ENCODE measurements at places on chromosomes 16 and 17. TPM values are rescaled to one million over a fixed set of nuclear protein-coding genes. Genes with fewer than 3 reads are reported as not detected.

GRCh38 chr17:66300956-66301355 is 1.5 kb upstream of the PRKCA start:
- no peak for DNase-seq

- no peak for DNase-seq
Observed at GRCh38 chr17:28938552-28938951, 12.8 kb downstream of the PHF12 start.

DNA sequence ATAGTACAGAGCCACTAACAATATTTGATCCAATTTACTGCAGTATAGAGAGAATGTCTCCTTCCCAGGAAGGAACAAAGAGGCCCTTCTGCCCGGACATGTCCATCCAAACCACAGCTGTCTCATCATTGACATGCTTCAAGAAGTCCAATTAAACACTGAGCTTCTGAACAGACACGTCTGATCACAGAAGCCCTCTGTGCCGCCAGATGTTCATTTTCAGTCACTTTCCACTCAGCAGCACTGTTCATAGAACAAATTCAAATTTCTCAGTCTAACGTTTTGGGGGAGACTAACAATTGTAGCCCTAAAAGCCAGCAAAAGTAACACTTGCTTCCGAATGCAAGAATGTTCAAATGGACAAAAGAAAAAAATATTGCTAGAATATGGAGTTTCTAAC is 15.3 kb downstream of the ZC3H7A start:
- DNase-seq = no peak

DNA sequence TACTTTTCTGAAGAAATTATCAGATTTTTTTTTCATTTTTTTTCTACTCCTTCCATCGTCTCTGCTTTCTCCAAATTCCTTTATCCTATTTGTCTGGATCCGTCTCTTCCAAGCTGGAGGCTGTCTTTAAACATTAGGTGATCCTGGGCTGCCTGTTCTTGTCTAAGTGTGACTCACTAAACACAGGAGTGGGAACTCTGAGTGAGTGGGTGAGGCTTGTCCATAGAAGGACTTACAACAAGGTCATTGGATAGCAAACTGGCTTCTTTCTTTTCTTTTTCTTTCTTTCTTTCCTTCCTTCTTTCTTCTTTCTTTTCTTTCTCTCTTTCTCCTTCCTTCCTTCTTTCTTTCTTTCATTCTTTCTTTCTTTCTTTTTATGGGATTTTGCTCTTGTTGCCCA is 18.2 kb downstream of the ALOX15 start:
- DNase-seq = no peak

GRCh38 chr16:46757339-46758050 is 9.4 kb upstream of the MYLK3 start:
- DNase-seq = peak; percentile 77

DNA sequence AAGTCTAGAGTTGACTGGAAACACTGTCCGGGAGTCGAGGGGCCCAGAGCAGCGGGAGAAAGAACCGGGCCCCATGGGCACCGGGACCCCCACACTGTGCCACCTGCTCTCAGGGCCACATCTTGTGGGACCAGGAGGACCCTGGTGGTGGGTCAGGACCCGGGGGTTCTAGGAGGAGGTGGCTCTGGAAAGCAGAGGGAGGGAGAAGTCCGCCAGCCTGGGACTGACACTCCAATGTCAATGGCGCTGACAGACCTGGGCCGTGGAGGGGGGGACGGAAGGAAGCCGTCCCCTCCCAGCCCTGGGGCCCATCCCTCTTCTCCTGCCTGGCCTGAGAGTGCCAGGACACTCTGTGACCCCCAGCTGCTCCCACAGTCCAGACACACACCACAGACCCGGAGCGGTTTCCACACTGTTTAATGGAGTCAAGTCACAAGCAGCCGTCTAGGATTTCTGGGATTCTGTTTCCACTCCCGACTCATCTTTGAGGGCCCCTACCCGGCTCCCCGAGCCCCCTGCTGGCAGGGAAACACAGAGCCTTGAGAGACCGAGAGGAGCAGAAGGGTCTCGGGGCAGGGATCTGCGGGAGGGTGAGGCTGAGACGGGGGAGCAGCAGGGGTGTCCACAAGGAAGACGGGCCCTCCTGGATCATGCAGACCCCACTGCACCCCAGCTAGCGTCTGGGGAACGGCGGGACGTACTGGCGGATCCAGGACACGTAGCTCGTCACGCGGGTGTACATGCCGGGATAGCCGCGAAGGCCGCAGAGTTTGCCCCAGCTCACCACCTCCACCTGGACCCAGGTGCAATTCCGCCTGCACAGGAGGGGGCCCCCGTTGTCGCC is 23.5 kb upstream of the UBE2I start:
- no peak for DNase-seq

GRCh38 chr17:64020056-64020766 is at the start of gene ICAM2:
Gene ICAM2 (minus strand): TSS chr17:64020633. CDS start chr17:64006691, 13,942 bp downstream.
- peak; percentile 53 for DNase-seq

GRCh38 chr17:65783845-65784334 is 222.4 kb upstream of the AXIN2 start:
- no peak for DNase-seq

- DNase-seq = peak; percentile 3
Observed at GRCh38 chr16:88373927-88374492, 8.7 kb upstream of the ZNF469 start.

- no peak for DNase-seq
Observed at GRCh38 chr16:84463221-84463620, 41.2 kb downstream of the MEAK7 start.

GRCh38 chr17:10226930-10227695 is 28.7 kb upstream of the GAS7 start:
- DNase-seq = no peak

The RTN4RL1 gene
- polyA plus RNA-seq = 0.44 TPM

The CCDC154 gene
- polyA plus RNA-seq = not detected

The USP6 gene
- polyA plus RNA-seq = 0.05 TPM

The NECAB2 gene
- 0.13 TPM for polyA plus RNA-seq

The PITPNM3 gene
- 0.08 TPM for polyA plus RNA-seq
